ENCODE measurements at places on chromosomes 13 and 19.

GRCh38 chr13:66887088-66887487 is 343.0 kb downstream of the PCDH9 start:
- DNase-seq, result no peak

DNA sequence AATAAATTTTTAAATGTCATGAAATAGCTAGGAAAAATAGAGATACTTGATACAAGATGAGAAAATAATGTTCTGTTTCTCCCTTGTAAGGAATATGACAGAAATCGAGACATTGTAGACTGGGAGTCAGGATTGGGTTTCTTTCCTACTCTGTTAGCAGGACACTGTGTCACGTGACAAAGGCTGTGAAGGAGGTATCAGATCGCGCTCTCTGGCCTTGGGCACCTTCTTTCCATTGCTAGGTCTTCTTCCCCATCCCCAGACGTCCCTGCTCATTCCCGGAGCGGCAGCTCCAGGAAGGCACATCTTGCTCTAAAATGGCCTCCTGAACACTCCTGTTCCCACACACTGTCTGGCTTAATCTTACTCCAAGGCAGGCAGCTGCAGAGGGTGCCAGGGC is 133.4 kb downstream of the TM9SF2 start:
- DNase-seq, result no peak

GRCh38 chr13:57511603-57512002 is 119.9 kb upstream of the PCDH17 start:
- DNase-seq, result no peak

GRCh38 chr13:109939180-109939579 is 152.8 kb upstream of the IRS2 start:
- no peak for DNase-seq

DNA sequence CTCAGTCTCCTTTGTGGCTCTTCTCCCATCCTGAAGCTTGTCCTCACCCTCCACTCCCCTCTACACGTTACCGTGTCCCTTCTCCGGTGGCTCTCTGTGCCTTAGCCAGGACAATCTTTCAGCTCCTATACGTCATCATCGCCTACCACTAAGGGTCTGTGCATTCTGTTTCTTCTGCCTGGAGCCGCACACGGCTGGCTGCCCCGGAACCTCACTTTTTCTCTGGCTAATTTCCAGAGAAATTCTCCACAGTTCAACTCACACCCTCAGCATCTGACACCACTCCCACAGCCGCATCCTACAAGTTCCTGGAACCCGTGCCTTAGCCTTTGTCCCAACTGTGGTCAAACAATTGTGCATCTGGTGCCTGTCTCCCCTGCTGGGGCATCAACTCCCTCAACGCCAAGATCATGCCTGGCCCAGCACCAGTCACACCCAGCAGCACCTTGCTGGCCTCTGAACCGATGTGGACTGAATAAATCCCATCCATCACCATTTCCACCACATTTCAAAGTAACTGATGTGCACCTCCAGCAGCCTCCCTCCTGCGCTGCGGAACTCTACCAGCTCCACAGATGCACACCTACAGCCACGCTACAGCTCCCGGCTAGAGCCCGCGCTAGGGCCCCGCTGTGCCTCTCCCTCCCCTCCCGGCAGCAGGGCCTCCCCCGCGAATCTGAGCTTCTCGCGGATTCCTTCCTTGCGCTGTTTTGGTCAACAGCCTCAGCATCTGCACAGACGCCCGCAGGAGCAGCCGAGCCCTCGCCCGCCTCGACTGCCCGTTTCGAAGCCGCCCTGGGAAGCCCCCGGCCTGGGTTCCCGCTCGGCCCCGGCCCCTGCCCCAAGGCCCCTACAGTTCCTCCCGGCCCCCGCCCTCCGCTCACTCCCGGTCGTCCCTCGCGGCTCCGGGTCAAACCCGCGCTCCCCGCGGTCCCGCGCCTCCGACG is 689 bp downstream of the DCUN1D2 start:
- peak; percentile 50 for DNase-seq

DNA sequence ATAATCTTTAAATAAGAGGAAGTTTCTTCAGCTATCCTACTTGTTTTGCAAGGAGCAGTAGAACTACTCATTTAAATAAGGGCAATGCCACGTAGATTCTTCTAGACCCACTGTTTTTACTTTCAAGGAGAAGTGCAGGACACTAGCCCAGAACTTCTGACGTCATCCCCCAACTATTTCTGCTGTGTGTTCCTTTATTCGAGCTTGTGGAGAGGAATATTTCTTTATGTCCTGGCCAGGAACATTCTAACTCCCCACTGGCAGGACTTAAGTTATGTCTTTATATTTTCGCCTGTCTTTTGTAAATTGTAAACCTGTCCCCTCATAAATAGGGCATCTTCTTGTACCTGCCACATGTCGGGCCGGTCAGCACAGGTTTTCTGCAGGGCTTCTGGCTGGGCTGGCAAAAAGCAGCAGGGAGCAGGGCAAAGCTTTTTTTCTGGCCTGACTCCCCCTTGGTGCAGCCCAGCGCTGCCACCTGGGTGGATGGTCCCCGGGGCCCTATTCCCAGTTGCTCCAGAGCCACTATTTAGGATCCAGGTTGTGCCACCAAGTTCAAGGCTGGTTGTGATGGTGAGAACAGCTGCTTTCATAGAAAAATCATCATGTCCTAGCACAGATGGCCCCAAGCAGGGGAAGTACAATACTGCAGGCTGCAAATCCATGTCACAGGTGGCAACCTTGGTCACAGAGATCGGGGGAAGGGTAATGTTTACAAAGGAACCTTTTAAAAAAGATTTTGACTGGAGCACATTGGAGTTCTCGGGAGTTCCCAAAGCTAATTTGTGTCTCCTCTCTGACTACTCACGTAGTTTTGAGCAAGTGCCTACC is 1.8 kb downstream of the MBNL2 start:
- DNase-seq, result peak; percentile 37

GRCh38 chr13:45303026-45303425 is 38.0 kb downstream of the TPT1 start:
- DNase-seq, result no peak

DNA sequence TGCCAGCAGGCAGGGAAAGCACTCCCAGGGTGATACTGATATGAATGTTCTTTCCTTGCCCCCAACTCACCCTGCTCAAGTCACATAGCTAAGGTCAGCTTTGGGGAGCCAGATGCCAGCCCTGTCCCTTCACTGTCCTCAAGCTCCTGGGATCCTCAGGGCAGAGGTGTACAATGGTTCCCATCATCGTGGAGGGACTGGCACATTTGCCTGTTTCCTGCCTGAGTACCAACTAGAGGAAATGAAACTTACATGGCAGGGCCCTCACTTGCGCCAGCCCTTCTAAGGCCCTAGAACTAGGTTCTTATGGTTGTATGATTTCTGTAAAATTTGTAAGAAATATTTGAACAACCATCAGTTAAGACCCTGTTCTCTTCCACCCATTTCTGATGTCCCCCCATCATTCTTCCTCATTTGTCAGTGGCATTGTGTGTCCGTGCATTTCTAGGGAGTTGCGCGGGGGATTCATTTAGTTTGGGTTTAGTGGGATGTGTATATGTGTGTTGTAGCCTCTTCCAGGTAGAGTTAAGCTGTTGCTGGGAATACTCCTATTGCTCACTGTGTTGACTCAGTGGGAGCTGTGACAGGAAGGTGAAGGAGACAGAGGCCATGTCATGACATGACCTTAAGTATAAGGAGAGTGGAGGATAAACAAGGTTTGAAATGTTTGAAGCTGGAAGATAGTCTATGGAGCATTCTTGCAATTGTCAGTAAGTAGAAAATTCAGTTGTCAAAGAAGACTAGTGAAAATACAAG is 41.3 kb upstream of the RCBTB2 start:
- no peak for DNase-seq

DNA sequence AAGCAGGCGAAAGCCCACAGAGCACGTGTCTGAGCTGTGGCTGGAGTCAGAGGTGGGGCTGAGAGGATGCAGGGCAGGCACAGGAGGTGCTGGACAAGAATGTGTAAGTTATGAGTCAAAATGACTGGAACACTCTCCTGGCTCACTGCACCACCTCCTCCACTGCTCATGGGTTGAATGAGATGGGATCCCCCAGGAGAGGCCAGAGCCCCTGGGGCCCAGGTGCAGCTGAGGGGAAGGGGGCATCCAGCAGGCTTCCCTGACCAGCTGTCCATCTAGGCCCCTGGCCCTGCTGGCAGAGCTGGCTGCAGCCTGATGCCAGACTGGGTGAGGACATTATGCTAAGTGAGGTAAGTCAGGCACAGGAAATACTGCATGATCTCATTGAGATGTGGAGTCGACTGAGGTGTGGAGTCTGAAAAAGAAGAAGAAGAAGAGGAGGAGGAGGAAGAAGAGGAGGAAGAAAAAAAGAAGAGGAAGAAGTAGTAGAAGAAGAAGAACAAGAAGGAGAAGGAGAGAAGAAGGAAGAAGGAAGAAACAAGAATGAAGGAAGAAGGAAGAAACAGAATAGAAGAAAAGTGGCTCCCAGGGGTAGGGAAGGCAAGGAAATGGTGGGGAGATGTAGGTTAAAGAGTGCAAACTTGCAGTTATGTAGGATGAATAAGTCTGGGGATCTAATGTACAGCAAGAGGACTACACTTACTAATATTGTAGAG is 747.4 kb downstream of the UQCRFS1 start:
- DNase-seq, result no peak

DNA sequence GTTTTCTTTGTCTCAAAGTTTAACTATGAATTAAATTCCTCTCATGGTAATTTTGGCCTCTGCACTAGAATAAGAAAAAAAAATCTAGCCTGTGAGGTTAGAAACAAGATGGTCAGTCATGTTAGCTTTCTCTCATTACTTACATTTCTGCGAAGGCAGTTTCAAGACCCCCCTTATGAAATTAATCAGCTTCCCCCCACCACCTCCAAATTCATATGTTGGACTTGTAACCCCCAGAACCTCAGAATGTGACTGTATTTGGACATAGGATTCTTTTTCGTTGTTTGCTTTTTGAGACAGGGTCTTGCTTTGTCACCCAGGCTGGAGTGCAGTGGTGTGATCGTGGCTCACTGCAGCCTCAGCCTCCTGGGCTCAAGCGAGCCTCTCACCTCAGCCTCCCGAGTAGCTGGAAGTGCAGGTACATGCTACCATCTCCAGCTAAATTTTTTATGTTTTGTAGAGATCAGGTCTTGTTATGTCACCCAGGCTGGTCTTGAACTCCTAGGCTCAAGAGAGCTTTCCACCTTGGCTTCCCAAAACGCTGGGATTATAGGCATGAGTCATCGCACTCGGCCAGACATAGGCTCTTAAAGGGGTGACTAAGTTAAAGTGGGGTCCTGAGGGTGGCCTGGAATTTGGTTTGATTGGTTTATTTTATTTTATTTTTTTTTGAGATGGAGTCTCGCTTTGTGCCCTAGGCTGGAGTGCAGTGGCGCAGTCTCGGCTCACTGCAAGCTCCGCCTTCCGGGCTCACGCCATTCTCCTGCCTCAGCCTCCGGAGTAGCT is 1.4 kb downstream of the PLA2G4C start:
- no peak for DNase-seq

- no peak for DNase-seq
Measured at GRCh38 chr19:54572696-54573311, 786 bp upstream of the LILRA2 start.

DNA sequence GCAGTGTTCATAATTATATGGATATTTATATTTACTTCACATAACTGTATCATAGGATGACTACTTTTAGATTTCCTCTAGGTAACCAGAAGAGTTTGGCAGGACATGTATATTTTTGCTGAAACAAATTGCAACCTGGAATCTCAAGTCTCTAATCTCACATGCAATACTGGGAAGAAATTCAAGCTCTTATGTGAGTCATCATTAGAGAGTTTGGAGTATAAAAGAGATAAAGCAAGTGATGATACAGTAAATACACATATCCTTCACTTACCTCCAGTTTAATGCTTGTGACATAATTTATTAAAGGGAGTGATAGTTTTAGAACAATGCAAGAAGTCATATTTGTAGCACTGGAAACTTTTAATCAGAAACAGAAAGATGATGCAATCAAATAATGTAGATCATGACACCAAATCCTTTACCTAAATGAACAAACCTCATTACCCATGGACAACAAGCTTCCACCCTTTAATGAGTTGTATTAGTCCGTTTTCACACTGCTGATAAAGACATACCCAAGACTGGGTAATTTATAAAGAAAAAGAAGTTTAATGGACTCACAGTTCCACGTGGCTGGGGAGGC is 15.8 kb upstream of the OR7A17 start:
- DNase-seq, result no peak

DNA sequence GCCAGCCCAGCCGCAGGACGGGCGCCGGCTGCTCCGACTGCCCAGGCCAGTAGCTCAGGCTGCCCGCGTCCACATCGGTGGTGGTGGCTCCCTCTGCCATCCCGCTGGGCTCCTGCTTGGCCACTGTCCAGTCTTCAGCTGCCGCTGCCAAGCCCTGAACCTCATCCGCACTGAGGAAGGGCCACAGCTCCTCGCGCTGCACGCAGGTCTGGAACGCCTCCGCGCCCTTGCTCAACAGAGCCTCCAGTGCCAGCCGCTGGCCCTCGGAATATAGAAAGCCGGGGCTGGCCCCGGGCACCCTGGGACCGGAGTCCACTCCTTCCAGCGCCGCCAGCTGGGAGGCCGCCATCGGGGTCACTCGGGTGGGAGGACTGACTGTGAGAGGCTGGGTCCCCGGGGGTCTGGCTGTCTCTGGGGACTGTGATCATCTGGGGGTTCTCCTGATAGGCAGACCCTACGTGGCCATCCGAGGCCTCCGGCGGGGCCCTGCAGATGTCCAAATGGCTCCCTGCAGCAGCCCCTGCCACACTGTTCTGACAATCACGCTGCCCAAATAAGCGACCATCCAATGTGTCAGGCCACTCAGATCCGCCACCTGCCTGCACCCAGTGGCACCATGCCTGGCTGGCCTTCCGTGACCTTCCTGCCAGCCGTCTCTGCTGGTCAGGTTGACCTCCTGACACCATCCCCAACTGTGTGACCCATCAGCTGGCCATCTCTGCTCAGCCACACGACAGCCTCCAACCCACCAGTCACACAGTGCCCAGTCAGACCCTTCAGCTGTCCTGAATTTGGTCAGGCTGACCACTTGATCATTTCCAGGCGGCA is 1.6 kb downstream of the FAM83E start:
- DNase-seq, result peak; percentile 26

GRCh38 chr13:90899416-90899815 is 448.1 kb upstream of the MIR17HG start:
- DNase-seq, result no peak

- peak; percentile 62 for DNase-seq
Measured at GRCh38 chr13:48233046-48233888, at the start of gene ITM2B. TSS of gene ITM2B (plus strand) at chr13:48233206. CDS start at chr13:48233361, 155 bp downstream.

DNA sequence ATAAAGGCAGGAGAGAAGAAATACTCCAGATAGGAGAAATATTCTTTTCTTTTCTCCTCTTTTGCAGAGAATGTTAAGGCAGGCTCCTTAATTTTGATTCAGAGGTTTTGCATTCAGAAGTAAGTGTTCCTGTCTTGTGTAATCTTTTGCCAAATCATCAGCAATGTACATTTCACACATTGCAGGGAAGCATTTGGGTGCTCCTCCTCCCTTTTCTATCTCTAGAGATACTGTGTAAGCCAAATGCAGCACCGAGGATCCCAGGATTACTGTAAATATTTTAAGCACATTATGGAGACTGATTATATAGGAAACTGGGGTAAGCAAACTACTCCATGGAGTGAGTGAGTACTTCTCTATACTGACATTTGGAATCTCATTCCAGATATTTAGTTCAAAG is 7.2 kb downstream of the ATP8A2 start:
- DNase-seq, result no peak
